Type B pancreatic cell (in vitro differentiated cells): ENCODE measurements at places on chromosomes 2 and 18.

GRCh38 chr18:56479841-56480240, 158.6 kb downstream of the TXNL1 start:
- DNase-seq: no peak

GRCh38 chr2:169302364-169302763, 60.0 kb downstream of the LRP2 start:
- DNase-seq: no peak

- peak; percentile 69 for DNase-seq
Measured at GRCh38 chr2:241066893-241067341, 35.2 kb downstream of the MTERF4 start.

GRCh38 chr2:240169486-240170353, 29.3 kb upstream of the OTOS start:
- no peak for DNase-seq

DNA sequence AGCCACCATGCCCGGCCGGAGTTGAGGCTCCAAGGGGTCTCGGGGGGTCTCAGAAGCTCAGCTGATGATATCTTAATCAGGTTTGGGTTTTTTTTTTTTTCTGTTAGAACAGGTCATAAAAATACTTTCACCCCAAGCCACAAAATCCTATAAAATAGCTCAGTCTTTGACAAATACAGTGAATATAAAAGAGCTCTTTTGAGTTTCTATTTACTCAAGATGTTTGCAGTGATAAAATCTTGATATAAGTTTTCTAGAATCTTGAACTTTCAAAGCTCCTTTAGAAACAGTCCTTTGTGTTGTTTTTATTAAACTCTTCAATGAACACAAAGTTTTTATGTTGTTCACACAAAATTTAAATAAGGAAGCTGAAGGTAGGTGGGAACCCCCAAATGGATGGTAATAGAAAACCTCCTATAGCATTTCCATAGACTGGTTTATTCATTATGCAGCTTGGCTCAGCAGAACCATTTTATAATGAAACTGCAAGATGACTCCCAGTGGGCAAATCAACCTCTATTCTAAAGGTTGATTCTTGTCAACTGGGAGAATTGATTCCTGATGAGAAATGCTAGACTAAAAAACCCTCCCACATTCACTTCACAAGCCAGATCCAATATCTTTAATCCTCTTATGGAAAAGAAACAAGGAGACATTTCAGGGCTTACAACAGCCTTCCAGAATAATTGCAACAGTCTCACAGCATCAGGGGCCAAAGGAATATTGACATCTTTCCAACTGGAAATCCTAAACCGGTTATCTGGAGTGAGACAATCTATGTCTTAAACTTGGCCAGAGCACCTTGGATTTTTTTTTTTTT, 13.6 kb upstream of the NARS1 start:
- no peak for DNase-seq
